Activated T-helper 17 cell treated with anti-CD3 and anti-CD28 coated beads, Interleukin-2, amount 50 U/mL, for 72 hours (primary cell): ENCODE measurements at places on chromosomes 6 and 20. TPM values are rescaled to one million over a fixed set of nuclear protein-coding genes. Genes with fewer than 3 reads are reported as not detected.

GRCh38 chr6:21937466-21937865 is 343.9 kb downstream of the SOX4 start:
- no peak for ATAC-seq

- ATAC-seq = peak; percentile 79
Measured at GRCh38 chr6:129686941-129687627, 22.9 kb downstream of the ARHGAP18 start.

GRCh38 chr6:42313038-42313437 is 95.4 kb upstream of the MRPS10 start:
- ATAC-seq = peak; percentile 45

Gene GJA10
- total RNA-seq = not detected

DNA sequence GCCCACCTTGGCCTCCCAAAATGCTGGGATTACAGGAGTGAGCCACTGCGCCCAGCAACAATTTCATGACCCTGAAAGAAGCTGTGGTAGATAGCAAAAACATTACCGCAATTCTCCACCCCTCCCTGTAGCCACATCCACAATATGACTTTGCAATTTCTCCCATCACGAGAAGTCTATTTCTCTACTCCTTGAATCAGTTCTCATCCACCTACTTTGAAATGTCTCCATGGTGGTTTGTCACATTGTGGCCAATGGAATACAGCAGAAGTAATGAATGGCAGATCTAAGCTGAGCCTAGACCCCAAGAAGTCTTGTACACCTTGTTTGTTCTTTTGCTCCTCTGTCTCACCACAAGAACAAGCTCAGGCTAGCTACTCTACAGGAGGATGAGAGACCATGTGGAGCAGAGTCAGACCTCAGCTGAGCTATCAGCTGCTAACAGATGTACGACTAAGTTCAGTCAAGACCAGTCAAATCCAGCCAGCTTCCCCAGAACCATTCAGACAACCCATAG is 6.3 kb downstream of the OXT start:
- ATAC-seq = peak; percentile 61

DNA sequence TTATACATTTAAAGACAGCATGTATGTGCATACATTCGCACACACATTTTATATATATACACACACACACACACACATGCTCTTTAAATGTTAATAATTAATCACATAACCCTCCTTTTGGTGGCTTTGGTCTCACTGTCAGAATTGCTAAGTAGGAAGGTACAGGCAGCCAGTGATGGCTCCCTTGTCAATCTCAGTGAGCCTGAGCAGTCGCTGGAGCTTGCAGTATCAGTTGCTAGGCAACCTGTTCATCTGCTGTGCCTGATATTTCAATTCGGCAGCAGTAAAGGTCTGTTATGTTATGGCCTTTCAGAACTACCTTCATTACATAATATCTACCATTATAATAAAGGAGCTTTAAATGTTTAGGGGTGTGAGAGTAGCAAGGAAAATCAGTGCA is 374.3 kb downstream of the LMBRD1 start:
- ATAC-seq = no peak

DNA sequence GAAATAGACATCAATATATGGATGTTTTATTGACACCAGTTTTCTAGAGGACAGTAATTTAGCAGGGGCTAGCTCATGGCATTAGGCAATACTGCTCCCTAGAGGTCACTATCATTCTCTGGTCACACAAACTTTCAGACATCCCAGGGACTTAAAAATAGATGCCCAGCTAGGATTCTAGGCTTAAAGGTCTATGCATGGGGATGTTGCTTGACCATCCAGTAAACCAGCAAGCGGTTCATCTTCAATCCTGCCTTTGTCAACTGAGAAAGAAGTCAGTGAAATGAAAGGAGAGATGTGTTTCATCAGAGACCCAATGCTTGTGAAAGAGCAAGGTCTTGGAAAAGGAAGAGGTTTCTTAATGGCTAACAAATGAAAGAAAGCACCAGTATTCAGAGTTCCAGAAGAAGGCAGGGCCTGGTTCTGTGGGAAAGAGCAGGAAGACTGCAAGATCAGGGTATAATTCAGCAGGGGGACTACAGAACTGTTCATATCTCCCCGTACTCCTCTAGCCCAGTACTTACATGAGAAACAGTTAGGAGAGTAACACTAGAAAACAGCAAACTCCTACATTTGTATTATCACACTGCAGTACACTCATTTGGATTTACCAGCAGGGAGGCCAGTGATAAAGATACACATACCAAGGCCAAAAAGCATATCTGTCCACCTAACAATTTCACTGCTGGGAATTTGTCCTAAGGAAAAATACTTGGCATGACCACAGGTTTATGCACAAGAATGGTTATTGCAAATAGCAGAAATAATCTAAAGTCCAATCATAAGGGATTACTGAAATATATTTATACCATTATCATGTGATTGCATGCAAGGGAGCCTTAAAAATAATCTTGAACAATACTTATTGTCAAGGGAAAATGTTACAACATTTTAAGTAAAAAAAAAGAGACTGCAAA is 151.4 kb upstream of the LAMA2 start:
- no peak for ATAC-seq

DNA sequence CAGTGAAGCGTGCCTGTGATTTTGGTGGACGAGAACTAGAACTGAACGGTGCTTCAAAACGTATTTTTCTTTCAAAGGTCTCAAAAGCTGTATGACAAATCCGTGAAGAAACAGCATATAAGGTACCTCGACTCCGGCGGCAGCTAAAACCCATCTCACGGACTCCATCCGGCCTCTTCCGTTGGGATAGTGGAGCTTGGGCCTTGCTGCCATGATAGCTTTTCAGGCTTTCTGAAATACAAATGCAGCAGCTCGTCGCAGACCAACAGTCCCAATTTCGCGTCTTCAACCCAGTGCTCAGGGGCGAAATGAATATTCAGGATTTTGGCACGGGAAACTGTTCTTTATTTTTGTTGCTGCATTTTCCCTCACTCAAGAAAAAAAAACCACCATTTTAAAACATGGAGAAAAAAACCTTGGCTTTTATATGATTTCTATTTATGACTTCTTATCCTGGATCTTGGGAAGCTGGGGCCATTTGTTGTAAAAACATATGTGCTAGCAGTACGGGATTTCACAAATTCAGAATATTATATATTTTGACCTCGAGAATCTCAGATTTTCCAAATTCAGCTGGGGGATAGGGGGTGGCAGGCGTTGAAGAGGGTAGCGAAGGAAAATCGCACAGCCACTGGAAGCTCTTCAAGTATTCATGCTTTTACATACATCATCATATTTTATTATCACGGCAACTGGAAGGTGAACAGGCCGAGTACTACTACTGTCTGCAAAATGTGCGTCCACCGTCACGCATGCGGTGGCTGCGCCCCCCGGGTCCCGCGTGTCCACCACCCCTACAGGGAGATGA is 849 bp downstream of the GSTA4 start:
- ATAC-seq = no peak

Gene SALL4
- 0.04 TPM for total RNA-seq

Gene GTSF1L
- not detected for total RNA-seq

Gene FAM217A
- total RNA-seq = not detected

Gene SGK2
- 2.9 TPM for total RNA-seq

DNA sequence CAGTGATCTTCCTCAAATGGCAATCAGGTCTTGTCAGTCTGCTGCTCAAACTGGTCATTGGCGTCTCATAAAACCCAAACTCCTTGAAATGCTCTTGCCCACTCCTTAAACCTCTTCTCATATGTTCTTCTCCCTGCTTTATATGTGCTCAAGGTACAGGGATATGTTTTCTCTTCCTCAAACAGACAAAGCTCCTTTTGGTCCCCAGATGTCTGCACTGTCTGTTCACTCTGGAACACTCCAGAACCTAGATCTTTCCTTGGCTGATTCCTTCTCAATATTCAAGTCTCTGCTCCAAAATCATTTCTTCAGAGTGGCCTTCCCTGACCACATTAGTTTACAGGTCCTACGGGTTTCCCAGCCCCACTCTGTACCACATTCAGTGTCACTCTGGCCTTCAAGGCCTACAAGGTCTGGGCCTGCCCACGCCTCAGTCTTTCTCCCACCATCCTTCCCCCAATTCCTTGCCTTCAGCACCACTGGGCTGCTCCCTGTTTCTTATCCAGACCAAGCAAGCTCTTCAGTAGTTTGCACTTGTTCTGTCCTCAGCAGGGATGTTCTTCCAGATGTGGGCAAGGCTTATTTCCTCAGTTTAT is 9.0 kb downstream of the THEMIS start:
- ATAC-seq = no peak

DNA sequence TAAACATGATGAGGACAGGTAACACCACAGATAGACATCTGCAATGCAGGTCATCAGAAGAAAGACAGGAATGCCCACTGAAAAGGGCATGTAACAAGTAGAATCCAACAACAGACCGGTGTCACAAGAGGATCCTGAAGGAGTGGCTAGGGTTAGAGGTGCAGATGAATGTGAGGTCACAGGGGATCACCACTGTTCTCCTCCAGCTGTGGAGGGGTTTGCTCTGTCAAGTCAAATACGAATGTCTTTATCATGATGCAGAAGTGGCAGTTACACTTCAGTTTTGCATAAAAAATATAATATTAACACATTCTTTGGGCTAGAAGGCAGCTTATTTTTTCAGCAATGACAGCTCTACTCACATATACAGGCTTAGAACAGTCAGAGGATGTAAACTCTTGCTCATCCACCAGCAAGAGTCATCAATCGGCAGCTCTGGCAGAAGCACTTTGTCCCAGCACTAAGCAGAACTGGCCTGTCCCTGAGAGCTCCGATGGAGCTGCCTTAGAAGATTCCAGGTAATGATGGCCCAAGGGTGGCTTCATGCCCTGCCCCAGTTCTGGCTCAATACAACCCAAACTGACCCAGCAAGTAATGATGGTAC is 130.4 kb upstream of the TRAF3IP2 start:
- peak; percentile 42 for ATAC-seq
